ENCODE measurements at places on chromosomes 11 and 22.

GRCh38 chr11:124520550-124520854 is 23.0 kb downstream of the OR8B12 start:
- DNase-seq: no peak

DNA sequence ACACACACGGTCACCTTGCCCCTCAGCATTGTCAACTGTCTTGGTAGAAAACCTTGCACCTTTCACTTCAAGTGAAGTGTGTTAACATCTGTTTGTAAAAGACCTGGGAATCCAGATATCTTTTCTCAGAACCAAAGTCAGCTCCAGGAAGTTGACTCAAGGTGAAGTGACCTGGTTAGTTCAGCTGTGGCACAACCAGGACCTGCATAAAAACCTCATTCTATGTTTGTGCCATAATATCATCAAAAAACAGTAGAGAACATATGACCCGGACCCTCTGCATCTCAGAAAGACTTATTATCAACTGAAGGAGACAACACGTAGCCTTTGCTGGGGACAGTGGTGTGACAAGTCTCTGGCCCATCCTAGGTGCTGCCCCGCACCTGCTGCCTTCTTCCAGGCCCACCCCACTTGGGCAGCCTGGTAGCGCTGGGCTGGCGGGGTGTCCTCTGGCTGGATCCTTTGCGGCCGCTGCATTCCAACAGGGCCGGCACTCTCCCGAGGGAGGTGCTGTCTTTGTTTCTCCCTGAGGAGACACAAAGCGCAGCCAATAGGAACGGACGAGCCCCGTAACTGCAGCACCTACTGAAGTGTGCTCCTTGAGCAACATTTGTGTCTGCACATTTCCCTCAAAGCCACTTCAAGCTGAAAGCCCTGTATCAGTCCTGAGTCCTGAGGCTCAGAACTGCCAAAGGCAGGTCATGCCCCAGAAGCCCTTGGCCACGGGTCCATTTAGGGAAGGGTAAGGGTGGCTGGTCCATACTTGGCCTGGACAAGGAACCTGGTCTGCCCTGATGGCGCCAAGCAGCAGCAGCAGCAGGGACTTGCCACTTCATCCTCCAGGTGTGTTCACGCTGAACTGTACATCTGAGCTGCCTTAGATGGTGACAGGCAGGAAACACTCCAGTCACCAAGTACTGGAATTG is 25.2 kb downstream of the LRRC74B start:
- no peak for DNase-seq

DNA sequence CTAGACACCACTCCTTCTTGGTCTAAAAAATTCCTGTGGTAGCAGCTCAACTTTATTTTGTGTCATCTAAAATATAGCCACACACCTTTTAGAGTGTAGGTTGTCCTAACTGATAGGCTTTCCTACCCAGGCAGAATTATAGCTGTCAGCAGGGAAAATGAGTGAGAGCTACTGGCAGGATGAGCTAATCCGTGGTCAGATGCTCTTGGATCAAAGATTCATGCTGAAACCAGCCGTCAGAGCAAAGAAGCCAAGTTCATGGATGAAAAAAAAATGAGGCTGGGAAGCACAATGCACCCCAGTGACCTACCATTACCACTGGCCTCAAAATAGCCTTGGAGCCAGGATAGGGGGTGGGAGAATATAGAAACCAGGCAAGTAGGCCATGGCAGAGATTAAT is 113.1 kb upstream of the BLID start:
- DNase-seq: no peak

- no peak for DNase-seq
Observed at GRCh38 chr11:7977232-7977917, 9.8 kb upstream of the EIF3F start.

- no peak for DNase-seq
Observed at GRCh38 chr11:127890030-127890615, 697.2 kb downstream of the ETS1 start.
